ENCODE measurements at places on chromosomes 12 and 14.

- DNase-seq = no peak
Observed at GRCh38 chr14:39991041-39991440, 558.8 kb upstream of the FBXO33 start.

DNA sequence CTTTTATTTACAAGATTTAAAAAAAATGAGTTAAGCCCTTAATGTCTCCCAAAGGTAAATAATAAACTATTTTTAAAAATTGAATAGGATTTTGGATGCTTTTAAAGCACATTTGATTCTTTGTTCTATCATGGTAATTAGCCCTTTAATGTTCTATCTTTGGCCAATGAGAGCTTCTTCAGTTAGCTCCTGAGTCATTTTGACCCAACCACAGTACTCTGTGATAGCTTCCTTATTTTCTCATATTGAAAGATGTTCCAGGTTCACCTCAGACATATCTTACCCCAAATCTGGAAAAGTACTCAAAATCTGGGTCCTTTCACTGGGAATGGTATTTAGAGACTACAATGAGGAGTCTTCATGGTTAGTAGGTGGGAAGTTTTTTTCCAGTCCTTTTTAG is 98.0 kb downstream of the MYRFL start:
- DNase-seq = no peak

DNA sequence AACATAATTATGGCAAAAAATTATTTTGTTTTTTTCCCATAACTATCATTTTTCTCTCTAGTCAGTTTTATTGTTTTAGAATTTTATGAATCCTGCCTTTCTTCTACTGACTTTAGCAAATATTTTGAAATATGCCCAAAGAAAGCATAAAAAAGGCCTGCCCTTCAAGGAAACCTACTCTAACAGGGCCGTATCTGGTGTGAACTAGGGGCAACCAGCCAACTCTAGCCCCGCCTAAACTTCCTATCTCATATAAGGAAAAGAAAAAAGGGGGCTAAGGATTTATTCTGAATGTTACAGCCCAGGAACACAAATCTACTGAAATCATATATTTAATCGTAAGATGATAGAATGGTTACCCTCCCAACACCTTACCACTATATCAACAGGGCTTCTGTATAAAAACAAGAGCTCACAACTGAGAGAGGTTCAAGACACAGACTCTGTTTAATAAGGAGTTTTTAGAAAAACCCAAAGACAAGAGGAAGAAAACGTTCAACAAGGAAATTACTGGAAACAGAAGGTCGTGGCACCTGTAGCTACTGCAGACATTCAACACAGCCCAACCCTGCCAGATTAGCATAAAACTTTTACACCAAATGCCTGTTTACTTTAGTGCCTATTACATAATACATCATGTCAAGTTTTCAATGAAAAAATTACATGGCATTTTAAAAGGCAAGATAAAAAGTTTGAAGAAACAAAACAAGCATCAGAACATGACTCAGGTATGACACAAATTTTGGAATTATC is 12.9 kb upstream of the EPYC start:
- DNase-seq = no peak

- no peak for DNase-seq
Observed at GRCh38 chr14:104147346-104148125, 9.1 kb downstream of the KIF26A start.

DNA sequence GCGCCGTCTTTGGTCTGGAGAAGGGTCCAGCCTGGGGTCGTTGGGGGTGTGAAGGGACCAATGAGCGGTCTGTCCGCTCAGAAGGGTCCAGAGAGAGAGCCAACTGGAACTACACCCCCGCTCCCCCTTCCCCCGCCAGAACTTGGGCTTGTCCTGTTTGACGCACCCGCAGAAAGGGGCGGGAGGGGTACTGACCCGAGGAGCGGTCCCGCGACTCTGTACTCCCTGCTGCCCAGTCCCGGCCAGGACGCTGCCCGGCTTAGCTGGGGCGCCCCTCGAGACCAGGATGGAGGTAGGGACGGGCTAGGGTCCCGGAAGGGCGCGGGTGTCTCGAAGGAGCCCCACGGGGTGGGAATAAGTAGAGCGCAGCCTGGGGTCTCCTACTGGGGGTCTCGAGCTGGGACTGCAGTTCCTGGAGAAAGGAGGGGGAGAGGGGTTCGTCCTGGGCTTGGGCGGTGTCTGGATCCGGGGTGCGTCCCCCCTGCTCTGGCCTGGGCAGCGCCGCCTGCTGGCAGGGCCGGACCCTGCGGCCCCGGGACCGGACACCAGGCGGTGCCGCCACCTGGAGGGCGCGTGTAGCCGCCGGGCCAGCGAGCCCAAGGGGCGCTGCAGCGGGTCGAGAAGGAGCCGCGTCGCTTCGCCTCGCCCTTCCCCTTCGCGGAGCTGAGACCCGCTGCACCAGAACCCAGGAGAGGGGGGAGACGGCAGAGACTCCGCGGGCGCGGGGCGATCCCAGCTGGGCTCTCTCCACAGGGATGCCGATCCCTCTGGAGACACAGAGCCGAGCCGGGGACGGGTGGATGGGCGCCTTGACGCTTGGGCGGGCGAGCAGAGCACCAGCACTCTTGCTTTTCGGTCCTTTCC is 3.8 kb upstream of the CACNB3 start:
- DNase-seq = peak; percentile 66

GRCh38 chr12:91841822-91842221 is 303.8 kb downstream of the BTG1 start:
- no peak for DNase-seq

DNA sequence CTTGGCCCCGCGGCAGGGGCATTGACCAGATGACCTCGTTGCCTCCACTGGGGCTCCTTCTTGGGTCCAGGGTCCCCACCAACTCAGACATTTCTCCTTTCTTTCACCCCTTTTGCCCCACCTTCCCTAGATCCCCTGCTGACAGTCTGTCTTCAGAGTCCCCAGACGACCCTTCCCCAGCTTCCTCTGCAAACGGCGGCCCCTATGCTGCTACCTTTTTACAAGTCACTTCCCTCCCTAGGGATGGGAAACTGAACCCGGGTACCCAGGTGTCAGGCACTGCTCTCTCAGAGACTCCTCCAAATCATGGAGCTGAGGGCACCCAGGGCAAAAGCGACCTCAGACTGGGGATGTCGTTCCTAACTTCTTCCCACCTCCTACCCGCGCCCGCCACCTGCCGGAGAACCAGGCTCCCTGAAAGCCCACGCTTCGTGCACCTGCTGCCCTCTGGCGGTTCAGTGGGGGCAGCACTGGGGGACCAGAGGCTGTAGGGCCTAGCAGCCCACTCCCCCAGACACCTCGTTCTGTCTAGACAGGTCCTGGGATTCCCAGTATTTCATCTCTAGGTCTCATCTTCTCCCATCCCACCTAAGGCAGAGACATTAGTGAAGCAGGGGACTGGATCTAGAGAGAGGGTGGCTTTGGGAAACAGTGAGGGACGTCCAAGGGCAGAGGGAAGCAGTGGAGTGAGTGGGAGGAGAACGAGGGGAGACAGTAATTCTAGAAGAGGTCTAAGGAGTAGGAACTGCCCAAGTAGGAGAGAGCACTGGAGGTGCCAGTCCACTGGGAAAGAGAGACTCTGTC is 4.9 kb downstream of the ZNF385A start:
- DNase-seq = peak; percentile 78

DNA sequence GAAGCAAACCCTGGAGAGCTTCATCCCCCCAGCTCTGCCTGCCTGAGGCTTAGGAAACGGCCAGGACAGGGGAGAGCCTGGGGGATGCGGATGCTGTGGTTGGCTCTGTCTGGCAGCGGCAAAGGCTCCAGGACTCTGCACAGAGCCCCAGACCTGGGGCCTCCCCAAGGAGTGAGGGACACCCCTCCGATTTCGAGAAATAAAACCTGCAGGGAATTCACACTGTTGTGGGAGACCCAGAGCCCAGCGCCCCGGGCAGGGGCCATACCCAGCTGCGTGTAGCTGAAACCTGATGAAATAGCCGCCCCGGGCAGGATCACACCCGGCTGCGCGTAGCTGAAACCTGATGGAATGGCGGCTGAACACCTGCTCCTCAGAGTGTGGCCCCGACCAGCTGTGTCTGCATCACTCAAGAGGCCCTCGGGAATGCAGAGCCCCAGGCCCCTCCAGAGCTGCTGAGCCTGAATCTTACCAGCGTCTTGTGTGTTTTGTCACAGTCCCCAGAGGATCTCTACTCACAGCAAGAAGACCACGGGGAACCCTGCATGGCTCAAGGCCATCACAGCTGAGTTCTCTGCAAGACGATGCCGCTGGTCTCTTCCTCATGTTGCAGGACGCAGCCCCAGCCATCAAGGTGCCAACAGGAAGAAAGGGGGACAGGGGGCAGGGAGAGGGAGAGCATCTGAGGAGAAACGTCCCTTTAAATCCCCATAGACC is 46.5 kb upstream of the GALNT9 start:
- DNase-seq = no peak

- no peak for DNase-seq
Observed at GRCh38 chr14:64825006-64825405, 54.7 kb downstream of the SPTB start.

GRCh38 chr12:77678621-77679020 is 152.1 kb upstream of the NAV3 start:
- DNase-seq = no peak

DNA sequence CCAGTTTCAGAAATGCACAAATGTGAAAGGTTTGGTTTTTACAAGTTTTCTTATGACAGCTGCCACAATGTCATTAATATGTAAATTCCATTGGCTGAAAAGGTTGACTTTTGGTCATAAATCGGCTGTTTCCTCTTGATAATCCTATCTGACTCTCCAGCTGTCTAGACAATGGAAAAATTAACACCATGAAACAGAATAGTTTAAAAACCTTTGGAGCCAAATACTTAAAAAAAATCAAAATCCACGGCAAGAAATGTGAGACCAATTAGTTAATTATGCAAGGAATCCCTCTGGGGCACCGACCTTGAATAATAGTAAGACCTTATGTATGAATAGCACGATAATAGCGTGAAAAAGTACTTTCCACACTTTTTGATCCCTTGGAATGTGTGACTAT is 138.0 kb downstream of the ZNF664 start:
- no peak for DNase-seq

DNA sequence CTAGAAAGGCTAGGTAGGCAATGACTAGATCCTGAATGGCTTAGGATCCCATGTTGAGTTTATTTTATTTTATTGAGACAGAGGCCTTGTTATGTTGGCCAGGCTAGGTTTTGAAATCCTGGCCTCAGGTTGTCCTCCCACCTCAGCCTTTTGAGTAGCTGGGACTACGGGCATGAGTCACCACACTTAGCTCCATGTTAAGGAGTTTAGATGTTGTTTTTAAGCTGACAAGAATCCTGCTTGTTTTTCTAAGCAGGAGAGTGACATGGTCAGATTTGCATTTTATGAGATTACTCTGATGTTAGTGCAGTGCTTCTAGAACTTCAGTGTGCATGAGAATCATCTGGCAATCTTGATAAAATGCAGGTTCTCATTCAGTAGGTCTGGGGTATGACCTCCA is 14.5 kb downstream of the CCDC198 start:
- DNase-seq = no peak

DNA sequence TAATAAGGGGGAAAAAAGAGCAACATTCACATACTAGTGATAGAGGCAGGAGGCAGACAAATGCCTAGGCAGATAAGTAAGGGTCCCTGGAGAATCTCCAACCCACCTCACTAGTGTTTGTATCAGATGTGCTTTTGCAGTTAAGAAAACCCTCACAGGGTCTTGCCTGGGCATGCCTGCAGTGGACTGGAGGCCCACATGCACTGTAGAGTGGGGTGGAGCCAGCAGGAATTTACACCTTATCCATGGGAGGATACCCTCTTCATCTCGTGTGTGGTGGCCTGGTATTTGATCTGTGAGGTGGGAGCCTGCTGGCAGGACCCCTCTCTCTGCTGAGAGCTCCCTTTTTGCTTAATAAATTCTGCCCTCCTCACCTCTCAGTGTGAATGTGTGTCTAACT is 238.0 kb upstream of the SLC16A7 start:
- no peak for DNase-seq

GRCh38 chr12:87253157-87253556 is 776.0 kb downstream of the C12orf50 start:
- DNase-seq = no peak

GRCh38 chr14:75675265-75675960 is 14.4 kb downstream of the TTLL5 start:
- DNase-seq = no peak

DNA sequence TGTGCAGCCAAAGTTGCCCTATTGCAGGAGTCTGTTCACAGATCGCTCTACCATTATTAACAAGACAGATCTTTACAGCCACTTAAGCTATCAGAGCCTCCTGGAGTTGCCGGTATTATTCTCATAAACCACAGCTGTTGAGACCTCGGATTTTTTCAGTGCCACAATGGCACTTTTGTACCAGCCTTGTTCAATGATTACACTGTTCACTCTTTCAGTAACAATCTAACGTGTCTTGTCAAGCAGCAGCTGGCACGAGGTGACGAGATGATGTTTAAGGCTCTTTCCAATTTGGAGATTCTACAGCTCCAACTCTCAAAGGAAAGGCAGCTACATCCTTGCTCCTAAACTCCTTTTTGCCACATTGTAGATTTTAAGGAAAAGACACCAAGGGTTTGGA is 30.7 kb downstream of the LRIG3 start:
- DNase-seq = no peak

DNA sequence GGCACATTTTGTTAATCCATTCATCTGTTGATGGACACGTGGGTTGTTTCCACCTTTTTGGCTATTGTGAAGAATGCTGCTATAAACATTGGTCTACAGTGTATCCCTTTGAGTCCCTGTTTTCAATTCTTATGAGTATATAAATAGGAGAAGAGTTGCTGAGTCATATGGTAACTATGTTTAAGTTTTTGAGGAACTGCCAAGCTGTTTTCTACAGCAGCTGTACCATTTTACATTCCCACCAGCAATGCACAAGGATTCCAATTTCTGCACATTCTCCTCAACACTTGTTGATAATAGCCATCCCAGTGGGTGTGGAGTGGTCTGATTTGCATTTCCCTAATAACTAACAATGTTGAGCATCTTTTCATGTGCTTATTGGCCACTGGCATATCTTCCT is 6.9 kb upstream of the SVOP start:
- no peak for DNase-seq

- DNase-seq = no peak
Observed at GRCh38 chr14:33782923-33783322, 168.0 kb downstream of the EGLN3 start.

GRCh38 chr12:570921-571794 is 92.1 kb downstream of the NINJ2 start:
- DNase-seq = no peak

DNA sequence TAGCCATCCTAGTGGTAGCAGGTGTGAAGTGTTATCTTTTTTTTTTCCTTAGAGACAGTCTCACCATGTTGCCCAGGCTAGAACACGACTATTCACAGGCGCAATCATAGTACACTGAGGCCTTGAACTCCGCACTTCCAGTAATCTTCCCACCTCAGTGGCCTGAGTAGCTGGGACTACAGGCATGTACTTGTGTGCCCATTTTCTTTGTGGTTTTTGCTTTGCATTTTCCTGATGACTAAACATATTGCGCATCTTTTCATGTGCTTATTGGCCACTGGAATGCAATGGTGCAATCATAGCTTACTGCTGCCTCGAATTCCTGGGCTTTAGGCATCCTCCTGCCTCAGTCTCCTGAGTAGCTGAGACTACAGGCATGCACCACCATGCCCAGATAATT is 33.3 kb upstream of the GCH1 start:
- no peak for DNase-seq

GRCh38 chr14:71686677-71687076 is 245.6 kb upstream of the RGS6 start:
- no peak for DNase-seq

- no peak for DNase-seq
Observed at GRCh38 chr14:78399316-78399889, 229.2 kb downstream of the NRXN3 start.

Data from CD4-positive, alpha-beta T cell treated with Interleukin-4 for 4 hours (primary cell).